ENCODE measurements at places on chromosomes 2 and 18.

DNA sequence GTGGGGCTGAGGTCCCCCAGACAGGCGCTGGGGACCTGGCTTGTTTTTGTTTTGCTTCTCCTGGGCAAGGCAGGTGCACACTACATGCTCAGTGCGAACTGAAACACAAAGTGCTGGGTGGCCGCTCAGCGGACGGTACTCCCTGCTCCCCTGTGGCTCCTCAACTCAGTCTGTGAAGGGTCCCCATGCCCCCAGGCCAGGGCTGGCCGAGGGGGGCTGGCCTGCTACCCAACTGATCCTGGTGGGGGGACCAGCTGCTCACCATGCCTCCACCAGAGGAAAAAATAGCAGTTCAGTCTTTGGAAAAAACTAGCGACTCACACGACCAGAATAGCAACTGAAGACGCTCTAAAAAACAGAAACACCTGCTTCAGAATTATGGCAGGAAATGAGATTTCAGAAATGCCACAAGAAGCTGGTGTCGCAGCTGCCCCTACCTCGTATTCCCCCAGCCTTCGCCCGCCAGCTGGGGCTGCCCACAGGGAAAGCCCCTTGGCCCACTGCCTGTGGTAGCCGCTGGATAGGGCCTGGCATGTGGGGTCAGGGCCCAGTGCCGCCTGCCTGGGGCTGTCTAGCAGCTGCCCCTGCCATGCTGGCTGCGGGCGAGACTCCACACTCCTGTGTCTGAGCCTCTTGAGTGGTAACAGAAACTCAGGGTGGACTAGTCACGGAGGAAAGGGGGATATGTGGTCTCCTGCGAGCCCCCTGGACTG is 43.7 kb downstream of the MEX3C start:
- peak; percentile 15 for DNase-seq

DNA sequence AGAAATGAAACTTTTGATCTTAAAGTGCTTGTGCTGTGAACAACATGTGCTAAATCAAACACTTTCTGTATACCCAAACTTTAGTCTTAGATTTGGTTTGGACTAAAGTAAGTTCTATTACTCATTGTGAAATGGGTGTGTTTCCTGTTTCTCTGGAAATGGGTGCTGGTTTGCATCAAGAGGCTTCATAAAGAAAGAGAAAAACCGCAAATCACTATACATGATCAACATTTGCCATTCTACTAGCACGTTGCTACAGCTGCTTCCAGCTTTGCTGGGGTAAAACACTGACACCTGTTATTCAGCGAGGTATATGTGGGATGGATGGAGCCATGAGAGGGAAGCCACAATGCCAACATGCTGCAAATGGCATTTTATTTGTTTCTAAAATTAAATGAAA is 547.0 kb upstream of the ACVR2A start:
- no peak for DNase-seq

- no peak for DNase-seq
Measured at GRCh38 chr2:172408143-172408766, 19.1 kb upstream of the ITGA6 start.

DNA sequence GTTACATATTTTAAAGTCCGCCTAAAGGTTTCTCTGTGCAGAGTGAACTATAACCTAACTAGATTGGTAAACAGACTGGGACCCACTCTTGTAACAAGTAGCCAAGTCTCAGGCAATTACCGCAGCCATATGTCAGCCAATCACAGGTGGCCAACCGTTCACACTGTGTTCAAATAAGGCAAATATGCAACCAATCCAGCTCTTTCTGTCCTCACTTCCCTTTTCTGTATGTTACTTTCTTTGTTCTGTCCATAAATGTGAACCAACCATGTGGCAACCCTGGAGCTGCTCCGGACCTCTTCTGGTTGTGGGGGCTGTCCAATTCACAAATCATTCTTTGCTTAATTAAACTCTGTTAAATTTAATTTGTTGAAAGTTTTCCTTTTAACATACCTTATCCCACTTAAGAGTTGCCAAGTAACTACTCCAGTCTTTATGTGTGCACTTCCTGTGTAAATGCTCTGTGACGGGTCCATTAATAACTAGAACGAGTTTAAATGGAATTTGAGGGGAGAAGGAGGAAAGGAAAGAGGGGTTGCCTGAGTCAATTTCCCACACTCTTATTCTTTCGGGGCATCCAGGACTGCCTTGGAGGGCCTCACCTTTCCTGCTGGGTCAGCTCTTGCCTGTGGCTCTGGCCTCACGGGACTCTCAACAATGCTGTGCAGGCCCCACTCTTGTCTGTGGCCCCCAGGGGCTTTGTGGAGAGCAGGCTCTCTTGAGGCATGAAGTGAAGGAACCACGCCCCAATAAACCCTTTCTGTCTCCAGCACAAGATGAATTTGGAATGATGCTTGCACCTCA is 6.6 kb upstream of the RPL37A start:
- no peak for DNase-seq

DNA sequence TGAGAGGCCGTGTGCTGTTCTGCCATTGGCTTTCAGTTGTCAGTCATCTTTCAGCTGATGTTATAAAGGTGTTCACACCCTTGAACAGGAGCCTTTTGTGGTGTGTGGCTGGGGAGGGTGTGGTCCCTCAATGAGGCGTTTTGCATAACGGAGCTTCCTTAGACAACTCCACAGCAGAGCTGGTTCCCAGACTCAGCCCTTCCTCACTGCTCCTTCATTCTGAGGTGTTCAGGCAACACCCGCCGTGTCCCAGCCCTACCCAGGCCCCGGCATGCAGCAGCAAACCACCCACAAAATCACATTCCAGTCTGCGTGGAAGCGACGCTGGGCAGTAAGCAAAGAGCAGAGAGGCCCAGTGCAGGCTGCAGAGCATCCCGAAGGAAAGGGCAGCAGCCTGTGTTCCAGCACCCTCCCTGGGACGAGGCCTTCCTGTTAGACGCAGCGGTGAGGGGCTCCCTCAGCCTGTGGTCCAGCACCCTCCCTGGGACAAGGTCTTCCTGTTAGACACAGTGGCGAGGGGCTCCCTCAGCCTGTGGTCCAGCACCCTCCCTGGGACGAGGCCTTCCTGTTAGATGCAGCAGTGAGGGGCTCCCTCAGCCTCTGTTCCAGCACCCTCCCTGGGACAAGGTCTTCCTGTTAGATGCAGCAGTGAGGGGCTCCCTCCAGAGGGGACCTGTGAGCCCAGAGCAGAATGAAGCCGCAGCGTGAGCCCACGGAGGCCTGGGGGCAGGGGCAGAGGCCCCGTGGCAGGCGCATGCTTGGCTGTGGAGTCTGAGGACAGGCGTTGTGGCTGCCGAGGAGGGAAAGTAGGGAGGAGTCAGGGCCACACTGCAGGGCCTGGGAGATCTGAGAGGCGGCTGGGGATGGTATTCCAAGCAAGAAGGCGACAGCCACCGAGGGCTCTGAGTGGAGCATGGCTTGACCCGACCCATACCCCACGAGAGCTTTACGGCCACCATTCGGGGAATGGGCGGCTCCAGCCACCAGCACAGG is 201.8 kb upstream of the HDAC4 start:
- DNase-seq: no peak

DNA sequence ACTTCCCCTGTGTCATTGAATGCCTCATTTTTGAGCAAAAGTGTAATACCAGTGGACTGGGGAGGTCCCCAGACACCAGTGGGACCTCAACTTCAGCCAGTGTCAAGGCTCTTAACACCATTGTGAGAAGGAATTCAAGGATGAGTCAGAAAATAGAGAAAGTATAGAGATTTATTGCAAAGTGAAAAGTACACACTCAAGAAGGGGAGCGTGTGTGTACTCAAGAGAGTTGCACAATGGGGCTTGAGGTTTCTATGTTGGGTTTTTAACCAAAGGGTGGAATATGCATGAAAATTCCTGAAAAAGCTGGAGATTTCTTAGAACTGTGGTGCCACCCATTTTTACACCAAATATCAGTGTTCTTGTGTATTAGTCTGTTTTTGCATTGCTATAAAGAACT is 81.9 kb downstream of the ADCYAP1 start:
- no peak for DNase-seq

DNA sequence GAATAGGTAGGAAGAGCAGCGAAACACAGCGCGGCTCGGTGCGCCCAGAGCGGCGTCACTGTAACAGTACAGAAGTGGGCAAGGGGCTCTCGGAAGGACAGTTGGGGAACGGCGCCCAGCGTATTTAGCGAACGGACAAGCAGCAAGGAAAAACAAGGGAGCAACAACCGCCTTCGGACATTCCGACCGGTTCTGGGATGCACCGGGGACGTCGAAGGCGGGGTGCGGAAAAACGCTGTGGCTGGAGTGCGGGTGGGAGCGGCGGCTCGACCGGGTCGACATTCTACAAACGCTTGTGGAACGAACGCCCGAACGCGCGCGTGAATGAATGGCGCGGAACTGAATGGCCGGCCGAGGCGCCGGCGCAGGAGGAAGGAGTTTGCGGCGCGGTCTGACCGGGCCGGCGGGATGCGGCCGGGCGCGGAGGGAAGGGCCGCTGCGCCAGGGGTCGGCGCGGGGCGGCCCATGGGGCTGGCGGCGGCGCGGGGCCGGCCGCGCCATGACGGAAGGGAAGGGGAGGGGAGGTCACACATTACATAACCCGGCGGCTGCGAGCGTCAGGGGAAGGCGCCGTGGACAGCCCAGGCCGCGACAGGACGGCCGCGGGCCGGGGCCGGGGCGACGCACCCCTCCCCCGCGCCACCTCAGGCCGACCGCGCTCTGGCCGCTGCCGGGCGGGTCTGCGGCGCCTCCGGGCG is 605 bp downstream of the REV1 start:
- peak; percentile 51 for DNase-seq

DNA sequence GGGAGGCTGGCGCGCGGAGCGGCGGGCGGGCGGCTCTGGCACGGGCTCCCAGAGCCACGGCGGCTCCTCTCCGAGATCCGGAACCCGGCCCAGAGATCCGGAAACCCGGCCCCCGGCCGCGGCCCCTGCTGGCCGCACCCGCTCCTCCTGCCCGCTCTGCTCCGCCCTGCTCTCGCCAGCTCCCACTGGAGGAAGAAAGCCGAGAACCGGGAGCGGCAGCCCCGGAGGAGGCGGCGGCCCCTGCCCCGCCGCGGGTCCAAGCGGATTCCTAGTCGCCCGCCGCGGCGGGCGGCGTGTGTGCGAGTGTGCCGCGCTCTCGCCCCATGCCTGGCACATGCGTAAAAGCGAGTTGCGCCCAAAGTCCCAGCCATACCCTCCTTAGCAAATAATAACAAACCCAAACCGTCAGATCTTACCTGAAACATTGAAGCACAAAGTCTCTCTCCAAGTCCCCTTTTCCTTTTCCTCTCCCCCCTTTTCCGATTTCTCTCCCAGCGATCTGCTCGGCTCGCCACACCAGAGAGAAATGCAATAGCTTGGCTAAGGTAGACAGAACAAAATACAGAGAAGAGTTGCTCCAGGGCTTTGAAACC is 108.7 kb upstream of the KCTD1 start:
- DNase-seq: no peak

- no peak for DNase-seq
Measured at GRCh38 chr2:225056330-225057073, 14.2 kb upstream of the DOCK10 start.

DNA sequence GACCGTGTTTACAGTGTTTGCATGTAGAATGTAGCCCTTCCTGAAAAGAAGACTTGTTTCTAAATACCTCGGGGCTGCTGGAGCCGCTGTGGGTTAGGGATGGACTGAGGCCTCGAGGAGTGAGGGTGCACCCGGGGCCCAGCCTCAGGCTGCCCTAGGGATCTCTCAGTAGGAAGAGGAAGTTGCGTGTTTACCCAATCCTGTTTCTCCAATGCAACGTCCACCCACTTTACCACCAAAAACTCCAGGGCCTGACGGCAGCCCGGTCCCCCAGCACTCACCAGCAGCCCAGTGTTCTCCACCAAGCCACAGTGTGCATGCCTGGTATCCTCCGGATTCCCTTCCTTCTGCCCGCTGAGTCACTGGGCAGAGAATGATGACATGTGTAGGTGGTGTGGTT is 255.8 kb downstream of the GLI2 start:
- DNase-seq: no peak

DNA sequence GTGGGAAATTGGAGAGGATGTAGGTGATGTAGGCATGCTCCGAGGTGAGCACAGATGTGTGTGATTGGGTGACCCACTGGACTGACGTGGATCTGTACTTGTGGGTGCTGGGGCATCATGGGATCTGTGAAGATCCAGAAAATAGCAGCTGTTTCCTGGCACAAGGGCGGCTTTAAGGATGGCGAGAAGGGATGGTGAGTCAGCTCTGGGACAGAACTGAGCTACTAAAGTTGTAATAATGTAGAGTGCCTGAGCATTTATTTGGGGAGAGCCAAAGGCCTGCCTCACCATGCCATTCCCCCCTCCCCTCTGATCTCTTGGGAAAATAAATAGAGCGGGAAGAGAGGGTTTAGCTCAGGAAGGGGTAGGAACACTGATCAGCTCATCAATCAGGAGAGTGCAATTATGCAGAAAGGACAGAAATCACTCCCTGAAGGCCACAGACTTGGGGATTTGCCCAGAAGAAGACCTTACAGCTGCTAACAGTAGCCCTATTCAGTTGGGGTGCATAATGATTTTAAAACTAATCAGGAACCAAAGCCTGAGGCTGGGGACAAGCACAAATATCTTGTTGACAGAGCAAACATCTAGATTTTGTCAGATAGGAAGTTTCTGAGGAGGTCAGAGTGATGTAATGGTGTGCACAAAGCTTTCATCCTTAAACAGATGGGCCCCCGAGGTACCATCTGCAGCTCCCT is 30.3 kb downstream of the TANC1 start:
- DNase-seq: no peak

DNA sequence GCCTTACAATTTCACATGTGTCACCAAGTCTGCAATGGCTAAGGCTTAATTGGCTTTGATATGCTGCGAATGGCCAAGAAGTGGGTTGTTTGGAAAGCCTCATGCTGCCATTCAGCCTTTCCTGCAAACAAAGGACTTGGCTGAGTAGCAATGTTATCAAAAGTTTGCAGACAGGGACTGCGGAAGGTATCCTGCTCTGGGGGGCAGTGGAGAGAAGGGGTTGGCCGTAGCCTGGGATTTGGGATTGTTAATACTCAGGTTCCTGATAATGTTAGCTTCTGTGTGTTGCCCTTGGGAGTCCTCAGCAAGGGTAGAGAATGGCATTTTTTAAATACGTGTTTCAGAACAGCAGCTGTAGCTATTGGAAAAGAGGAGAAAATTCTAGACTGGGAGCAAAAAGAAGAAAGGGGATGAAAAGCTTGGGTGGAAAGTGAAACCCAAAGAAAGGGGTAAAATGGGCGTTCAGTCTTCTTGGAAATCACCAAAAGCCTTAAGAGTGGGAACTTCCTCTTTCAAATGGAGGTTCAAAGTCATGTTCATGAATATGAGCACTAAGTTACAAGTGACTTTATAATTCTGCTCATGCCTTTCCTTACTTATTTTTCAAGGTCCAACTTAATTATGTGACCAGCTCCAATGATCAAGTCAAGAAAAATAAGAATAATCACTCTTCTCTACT is 325.1 kb downstream of the RNF144A start:
- no peak for DNase-seq

DNA sequence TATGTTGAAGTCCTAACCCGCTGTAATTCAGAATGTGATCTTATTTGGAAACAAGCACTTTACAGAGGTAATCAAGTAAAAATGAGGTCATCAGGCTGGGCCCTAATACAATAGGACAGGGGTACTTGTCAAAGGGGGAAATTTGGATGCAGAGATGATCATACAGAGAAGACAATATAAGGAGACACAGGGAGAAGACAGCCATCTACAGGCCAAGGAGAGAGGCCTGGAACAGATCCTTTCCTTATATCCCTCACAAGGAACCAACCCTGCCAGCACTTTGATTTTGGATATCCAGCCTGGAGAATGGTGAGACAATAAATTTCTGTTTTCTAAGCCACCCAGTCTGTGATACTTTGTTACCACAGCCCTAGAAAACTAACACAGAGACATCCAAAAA is 104.3 kb downstream of the METTL4 start:
- DNase-seq: no peak

GRCh38 chr2:26980971-26981370 is 10.5 kb downstream of the MAPRE3 start:
- DNase-seq: no peak
